ENCODE measurements at places on chromosomes 7 and 10.

DNA sequence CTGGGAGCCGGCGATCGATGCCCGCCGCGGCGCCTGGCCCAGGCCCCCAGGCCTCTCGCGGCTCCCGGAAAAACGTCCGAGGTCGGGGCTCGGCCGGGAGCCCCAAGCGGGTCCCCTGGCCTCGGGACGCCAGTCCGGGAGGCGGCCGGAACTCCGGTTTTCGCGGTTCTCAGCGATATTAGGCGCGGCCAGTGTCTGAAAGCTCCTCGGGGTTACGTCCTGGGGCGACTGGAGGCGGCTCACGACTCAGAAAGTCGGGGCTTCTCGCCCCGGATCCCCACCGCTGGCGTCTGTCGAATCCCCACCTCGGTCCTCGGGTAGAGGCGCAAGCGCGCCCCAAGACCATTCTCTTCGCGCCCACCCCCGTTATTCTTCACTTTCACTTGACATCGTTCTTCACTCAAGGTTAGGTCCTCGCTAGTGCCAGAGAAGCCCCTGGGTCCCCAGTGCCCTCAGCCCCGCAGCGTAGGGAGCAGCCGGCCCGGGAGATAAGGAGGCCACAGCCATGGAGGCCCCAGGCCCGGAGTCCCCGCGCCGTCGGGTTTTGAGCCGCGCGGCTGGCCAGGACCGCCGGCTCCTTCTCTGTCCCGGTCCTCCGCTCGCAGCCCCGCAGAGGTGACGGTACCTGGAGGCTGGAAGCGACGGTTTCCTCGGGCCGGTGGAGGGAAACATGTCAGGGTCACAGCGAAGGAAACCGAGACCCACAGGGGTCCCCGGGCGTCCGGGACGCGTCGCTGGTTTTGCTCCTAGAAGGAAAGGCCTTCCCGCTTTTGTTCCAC lies 35.2 kb upstream of the EBLN1 start:
- peak; percentile 62 for DNase-seq

DNA sequence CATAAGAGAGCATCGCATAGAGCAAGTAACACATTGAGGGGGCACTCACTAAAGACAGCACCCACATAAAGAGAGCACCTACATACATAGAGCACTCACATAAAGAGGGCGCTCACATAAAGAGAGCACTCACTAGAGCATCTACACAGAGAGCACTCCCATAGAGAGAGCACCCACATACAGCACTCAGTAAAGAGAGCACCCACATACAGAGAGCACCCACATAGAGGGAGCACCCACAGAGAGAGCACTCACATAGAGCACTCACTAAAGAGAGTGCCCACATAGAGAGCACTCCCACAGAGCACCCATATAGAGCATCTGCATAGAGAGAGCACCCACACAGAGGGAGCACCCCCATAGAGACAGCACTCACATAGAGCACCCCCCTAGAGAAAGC lies 47.8 kb downstream of the INSIG1 start:
- no peak for DNase-seq

DNA sequence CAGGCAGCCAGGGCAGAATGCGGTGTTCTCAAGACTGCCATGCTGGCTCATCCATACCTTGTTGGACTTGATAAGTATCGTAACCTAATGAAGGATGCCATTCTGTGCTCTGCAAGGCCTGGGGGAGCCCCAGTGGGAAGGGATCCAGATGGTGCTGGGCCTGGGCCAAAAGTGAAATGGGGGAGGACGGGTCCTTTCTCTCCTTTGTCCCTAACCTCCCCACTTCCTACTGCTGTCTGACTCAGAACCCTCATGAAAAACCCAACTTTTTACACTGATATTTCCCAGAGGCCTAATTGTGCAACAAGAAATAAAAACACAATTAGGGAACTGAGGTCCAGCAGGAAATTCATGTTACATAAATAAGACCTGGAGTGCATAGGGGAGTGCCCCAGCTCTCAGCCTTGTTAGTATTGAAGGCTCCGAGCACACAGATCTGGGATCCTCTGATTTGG lies 193.7 kb upstream of the SVIL start:
- no peak for DNase-seq

DNA sequence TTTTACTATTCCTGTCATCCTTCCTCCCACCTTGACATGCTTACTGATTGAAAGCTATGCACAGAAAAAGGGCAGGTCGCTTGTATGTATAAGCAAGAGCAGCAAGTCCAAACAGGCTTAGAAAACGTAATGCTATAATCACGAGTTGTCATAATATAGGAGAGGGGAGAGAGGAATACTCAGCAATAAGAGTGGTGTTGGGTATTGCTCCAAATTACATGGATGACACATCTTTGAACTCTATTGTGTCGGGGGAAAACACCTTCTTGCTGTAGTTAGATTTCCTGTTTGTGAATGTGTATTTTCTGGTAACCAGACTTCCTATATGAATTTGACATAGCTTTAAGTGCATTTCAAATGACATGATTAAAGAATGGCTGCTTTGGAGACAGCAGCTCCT lies 7.5 kb downstream of the MET start:
- DNase-seq = no peak

DNA sequence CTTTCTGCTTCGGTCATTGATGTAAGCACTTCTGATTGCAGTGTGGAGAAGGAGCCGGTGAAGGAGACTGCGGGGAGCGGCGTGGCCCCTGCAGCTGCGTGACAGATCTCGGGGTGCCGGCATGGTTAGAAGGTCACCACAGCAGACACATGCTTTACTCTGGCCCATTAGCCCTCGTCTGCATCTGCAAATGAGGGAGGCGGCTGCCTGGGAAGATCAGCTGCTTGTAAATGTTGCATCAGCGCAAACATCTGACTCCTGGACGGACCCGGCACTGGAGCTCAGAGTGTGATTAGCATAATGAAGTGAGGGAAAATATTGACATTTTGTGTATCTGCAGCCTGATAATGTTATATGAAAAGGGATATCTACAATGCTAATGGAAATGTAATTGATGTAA lies 30.5 kb upstream of the MNX1 start:
- DNase-seq = no peak

GRCh38 chr7:47602272-47603004 lies 20.5 kb upstream of the TNS3 start:
- no peak for DNase-seq

GRCh38 chr10:117541405-117541908 lies 1.1 kb upstream of the EMX2 start:
- no peak for DNase-seq

GRCh38 chr10:113523071-113523470 lies 29.8 kb upstream of the HABP2 start:
- DNase-seq = no peak

GRCh38 chr10:44234483-44234875 lies 150.4 kb downstream of the CXCL12 start:
- DNase-seq = no peak

- DNase-seq = no peak
Observed at GRCh38 chr7:34341326-34341725, 316.7 kb upstream of the NPSR1 start.

GRCh38 chr7:35553519-35553918 lies 141.4 kb downstream of the HERPUD2 start:
- DNase-seq = no peak

- DNase-seq = no peak
Observed at GRCh38 chr10:13298748-13299436, 972 bp downstream of the PHYH start.

- DNase-seq = no peak
Observed at GRCh38 chr10:88377510-88377909, 205.6 kb downstream of the RNLS start.

- DNase-seq = no peak
Observed at GRCh38 chr7:47957156-47957555, 8.9 kb upstream of the PKD1L1 start.

DNA sequence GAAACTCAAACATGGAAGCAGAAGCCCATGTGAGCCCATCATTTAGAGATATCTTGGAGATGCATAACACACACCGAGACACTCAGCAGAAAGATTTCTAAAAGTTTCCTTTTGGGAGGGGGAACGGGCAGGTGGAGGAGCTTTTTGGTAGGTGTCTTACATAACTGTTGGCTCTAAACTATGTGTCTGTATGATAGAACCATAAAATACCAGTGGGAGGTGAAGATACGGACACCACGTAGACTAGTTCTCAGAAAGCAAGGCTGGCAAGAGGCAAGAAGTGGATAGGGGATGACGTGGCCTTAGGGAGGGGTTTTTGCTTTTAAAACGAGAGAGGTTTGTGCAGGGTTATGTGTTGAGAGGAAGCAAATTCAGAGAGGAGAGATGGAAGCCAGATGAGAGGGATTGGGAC lies 36.5 kb downstream of the IL15RA start:
- no peak for DNase-seq

- DNase-seq = no peak
Observed at GRCh38 chr10:11682267-11682683, 59.9 kb upstream of the ECHDC3 start.

GRCh38 chr10:31709476-31709875 lies 219.2 kb downstream of the ARHGAP12 start:
- no peak for DNase-seq

GRCh38 chr10:75904499-75905283 lies 473.3 kb downstream of the LRMDA start:
- DNase-seq = no peak

DNA sequence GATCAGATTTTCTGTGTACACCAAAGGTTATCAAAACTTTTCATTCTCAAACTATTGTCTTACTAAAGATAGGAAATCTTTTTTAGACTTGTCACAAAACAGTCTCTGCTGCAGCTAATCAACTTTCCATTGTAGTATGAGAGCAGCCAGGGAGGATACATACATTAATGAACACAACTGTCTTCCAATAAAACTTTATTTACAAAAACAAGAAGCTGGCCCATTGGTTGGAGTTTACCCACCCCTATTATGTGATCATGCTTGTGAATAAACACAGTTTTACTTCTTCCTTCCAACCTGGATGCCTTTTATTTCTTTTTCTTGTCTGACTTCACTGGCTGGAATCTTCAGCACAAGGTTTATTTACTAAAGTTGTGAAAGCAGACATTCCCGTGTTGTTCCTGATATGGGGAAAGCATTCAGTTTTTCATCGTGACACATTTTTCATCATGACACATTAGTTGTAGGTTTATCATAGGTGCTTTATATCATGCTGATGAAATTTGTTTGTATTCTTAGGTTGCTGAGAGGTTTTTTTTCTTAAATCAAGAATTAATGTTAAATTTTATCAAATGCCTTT lies 98.5 kb upstream of the CDK13 start:
- no peak for DNase-seq

- DNase-seq = no peak
Observed at GRCh38 chr10:131816157-131816775, 84.5 kb upstream of the PPP2R2D start.

DNA sequence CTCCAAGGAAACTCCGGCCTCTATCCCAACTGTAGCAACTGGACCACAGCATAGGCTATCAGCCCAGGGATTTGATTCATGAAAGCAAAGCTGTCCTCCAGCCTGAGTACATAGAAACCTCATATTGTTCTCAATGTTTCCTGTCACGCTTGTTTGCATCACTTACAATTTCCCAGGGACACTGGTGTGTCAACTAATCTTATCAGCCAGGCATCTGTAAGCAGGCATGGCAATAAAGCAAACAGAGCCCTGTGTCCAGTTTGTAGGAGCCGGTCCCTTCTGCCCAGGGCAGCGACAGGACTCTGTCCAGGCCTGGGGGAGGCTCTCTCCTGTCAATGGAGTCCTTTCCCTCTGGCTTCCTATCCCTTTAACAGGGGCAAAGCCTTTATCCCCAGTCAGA lies 23.0 kb upstream of the CDHR3 start:
- DNase-seq = no peak

- DNase-seq = no peak
Observed at GRCh38 chr7:20351901-20352300, 21.2 kb downstream of the ITGB8 start.

DNA sequence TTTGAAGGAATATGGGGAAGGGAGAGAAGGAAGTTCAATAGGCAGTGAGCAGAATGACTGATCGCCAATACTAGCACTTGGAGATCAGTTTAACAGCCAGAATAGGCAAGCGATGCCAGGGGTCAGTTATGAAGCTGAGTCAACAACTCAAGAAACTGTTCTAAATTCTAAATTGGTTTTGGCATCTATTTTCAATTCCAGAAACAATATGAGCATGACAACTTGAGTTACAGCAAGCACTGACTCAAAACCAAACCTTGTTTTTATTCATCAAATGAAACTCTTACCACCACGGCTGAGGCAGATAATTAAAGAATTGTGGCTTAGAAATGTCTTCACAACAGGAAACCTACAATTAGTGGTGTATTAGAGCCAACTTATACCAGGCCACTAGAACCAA lies 180.5 kb upstream of the ASAH2 start:
- peak; percentile 79 for DNase-seq

- DNase-seq = no peak
Observed at GRCh38 chr7:100679927-100680575, 6.5 kb downstream of the GNB2 start.

DNA sequence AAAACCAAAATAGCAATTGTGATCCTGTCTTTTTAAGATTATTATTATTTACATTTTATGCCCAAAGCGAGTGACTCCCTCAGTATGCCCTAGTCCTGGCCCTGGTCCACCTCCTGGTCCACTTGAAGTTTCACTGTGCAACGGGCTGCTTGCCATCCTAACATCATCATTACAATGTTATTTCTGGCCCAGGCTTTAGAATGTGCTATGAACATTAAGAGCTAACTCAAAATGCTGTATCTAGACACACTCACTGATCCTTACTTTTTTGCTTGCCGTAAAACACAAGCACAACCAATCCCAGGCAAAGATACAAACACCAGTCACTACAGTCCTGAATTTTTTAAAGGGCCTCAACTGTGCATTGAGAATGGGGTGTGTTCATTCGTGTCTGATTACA lies 38.4 kb downstream of the RHOBTB1 start:
- no peak for DNase-seq

- DNase-seq = no peak
Observed at GRCh38 chr10:97279121-97279815, 13.2 kb downstream of the ARHGAP19 start.

DNA sequence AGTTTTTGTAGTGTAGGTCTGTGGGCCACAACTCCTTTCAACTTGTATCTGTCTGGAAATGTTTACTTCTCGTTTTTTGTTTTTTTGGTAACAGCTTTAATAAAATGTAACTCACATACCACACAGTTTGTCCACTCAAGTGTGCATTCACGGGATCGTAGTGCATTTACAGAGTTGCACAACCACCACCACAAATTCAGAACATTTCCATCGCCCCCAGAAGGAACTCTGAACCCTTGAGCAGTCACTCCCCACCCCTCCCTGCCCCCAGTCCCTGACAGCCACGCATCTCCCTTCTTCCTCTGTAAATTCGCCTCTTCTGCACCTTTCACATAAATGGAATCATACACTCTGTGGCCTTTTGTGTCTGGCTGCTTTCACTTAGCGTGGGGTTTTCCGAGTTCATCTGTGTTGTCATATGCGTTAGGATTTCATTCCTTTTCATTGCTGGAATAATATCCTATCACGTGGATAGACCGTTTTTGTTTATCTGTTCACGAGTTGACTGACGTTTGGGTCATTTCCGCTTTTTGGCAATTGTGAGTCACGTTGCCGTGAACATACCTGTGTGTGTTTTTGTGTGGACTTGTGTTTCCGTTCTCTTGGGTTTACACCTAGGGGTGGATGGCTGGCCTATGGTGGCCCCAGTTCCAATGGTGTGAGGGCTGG lies 10.3 kb downstream of the JAKMIP3 start:
- DNase-seq = no peak

All from GM06990 (cell line).